ENCODE measurements at places on chromosomes 1 and 21. TPM values are rescaled to one million over a fixed set of nuclear protein-coding genes. Genes with fewer than 3 reads are reported as not detected.

Gene EXO1
- polyA plus RNA-seq = not detected

Gene CNIH3
- polyA plus RNA-seq = 0.98 TPM

Gene NAXE
- 85.6 TPM for polyA plus RNA-seq

Gene F13B
- polyA plus RNA-seq = not detected

Gene MTARC2
- polyA plus RNA-seq = not detected

Gene ACTA1
- polyA plus RNA-seq = not detected

Gene OR2L2
- 0.62 TPM for polyA plus RNA-seq

Gene OR10J1
- not detected for polyA plus RNA-seq

DNA sequence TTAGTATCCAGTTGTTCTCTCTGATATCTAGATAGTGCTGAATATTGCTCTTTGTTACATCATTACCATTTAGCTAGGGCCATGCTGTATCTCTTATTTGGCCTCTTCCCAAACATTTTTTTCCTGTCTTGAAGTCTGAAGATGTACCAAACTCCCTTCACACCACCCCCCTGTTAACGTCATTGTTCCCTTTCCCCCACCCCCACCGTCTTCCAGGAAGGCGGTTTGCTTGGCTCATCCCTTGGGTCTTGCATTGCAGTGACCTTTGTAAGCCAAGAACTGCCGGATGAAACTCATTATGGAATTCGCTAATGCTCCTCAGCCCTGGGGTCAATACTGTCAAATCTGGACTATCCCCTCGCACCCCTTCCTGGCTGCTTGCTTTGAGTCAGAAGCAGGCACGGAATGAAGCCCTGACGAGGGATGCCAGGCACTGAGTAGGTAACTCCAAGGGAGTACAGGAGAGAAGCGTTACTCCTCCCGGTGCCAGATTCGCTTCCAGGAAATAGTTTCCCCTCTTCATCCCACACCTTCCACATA is 283.1 kb downstream of the TM2D1 start:
- H3K4me1 ChIP-seq = no peaks in the 10 kb centered on the region
- H3K4me3 ChIP-seq = no peak overlapping the region
- H3K36me3 ChIP-seq = no peaks in the 10 kb centered on the region
- no peak overlapping the region for H3K27ac ChIP-seq
- DNase-seq = no peak
- no peaks in the 10 kb centered on the region for H3K27me3 ChIP-seq
